ENCODE measurements at places on chromosomes 5 and 9. TPM values are rescaled to one million over a fixed set of nuclear protein-coding genes. Genes with fewer than 3 reads are reported as not detected.

DNA sequence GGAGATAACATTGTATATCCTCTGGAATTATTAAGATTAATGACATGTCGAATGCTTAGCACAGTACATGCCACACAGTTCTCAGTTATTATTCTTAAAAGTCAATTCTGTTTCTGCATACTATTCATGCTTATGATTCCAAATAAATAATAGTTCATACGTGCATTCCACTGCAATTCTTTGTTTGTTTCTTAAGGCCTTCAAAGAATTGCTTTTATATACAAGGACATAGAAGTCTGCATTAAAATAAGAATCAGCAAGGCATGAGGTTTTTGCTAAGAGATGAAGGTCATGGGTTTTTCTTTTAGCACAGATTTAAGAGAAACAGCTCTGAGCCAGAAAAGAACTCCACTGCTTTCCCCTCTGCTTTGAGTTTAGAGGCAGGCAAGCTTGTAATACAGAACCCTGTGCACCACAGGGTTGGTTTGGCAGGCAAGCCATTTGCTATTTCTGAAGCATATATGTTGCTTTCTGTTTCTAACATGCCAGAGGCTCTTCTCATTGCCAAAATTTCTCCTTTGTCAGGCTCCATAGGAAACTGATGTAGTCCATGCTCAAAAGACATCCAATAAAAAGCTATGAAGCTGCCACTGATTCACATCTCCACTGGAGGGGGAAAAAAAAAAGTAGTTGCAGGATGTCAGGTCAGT lies 420.6 kb upstream of the TYRP1 start:
- peak; percentile 55 for DNase-seq
- no peak overlapping the region for H3K27ac ChIP-seq
- H3K36me3 ChIP-seq = no peaks in the 10 kb centered on the region
- H3K27me3 ChIP-seq = no peaks in the 10 kb centered on the region

DNA sequence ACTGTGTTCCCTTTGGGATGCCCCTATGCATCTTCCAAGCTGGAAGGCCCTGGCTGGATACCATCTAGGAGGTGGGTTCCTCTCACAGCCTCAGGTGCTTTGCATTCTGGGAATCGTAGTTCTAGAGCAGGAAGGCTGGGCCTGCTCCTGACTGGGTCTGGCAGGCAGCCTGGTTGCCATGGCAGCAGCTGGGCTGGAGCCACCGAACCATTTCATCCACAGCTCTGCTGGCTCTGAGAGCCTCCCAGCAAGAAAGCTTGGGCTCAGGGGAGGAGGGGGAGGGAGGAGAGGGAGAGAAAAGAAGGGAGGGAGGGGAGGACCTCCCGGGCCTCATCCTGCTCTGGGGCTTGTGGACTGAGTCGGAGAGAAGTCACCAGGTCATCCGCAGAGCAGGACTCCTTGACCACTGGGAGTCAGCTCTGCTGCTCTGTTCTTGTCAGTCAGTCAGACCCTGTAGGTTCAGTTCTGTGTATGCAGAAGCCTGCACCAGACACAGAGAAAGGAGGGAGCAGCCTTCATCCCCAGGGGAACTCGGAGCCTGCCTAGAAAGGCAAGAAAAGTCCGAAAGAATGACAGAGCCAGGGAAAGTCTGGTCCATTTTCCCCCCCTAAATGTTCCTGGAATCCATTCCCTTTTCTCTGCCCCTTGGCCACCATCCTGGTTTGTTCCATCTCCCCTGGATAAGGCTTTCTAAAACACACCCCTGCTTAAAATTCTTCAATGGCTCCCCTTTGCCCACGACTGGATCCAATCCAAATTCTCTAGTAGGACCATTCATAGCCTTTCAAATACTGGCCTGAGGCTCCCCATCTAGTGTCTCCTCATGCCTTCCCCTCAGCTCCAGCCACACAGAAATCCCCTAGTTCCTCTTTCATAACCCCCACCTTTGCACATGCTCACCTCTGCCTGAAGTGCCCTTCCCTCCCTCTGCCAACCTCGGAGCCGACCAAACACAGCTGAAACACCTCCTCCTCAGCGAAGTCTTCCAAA lies 65.4 kb upstream of the ARAP3 start:
- no peaks in the 10 kb centered on the region for H3K27me3 ChIP-seq
- H3K4me3 ChIP-seq = no peak overlapping the region
- H3K27ac ChIP-seq = no peak overlapping the region
- peak; percentile 78 for DNase-seq
- peaks cover 8% of the 10 kb centered on the region for H3K4me1 ChIP-seq

- no peak for DNase-seq
- H3K4me1 ChIP-seq = no peaks in the 10 kb centered on the region
- H3K27me3 ChIP-seq = no peaks in the 10 kb centered on the region
- no peak overlapping the region for H3K27ac ChIP-seq
These were observed 549.1 kb downstream of the MTRR start for GRCh38 chr5:8418049-8418426.

DNA sequence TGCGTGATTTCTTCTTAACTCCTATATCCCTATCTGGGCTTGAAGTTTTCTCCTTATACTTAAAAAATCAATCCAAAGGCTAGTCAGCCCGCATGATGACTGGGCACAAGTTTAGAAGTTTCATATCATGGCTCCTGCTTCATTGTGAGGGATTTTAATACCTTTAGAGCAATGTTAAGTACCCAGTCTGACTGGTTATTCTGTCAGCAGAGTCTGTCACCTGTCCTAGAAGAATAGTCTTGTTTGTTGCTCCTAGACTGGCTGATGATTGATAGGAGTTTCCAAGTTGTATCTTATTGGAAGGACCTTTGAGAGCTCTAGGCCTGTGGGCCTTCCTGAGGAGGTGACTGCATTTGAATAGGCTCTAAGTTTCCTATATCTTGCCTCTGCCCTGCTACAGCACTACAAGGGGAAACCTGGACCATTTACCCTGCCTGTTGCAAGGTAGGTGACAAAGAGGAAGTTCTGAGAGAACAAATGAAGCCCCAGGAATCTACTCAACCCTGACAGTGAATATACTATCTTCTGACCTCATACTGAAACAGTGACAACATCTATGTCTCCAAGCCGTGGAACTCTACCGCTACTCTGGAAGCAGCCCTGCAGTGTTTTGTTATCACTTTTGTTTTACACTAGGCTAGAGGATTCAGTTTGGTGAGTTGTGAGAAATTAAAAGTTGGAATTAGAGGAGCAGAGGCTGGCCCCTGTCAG lies 66.5 kb downstream of the F2RL2 start:
- peaks cover 8% of the 10 kb centered on the region for H3K4me1 ChIP-seq
- H3K27ac ChIP-seq = no peak overlapping the region
- H3K4me3 ChIP-seq = no peak overlapping the region
- no peaks in the 10 kb centered on the region for H3K27me3 ChIP-seq

DNA sequence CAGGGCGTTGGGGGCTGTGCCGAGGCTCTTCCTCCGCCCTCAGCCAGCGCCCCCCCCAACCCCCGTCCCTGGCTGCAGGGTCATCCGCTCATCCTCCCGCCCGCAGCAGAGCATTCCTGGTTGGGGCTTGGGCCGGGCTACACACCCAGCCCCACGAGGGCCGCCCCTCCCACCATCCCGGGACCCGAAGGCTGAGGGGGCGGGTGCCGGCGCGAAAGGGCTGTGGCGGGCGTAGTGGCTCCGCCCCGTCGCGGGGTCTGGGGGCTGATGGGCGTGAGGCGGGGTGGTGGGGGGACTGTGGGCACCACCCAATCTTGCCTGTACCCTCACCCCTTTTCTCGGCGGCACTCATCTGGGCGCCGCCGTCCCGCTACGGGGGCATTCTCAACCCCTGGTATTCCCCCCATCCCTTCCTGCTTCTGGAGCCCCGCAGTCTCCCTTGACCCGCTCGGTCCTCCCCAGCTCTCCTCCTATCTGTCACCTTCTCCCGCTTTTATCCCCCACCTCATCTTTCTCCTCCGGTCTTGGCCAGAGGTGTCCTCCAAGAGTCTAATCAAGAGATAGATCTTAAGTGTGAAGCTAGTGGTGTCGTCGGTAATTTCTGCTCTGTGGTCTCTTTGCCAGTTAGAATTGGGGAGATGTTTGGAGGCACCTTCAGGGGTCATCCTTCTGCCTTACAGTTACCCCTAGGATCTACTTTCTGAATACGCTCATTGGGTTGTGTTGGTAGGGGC lies 1.6 kb downstream of the FER start:
- peak overlapping the region; percentile 65 for H3K4me3 ChIP-seq
- no peak for DNase-seq
- no peaks in the 10 kb centered on the region for H3K4me1 ChIP-seq

- H3K36me3 ChIP-seq = no peaks in the 10 kb centered on the region
- no peak overlapping the region for H3K4me3 ChIP-seq
- no peaks in the 10 kb centered on the region for H3K4me1 ChIP-seq
- no peak overlapping the region for H3K27ac ChIP-seq
These were observed 375.7 kb upstream of the PRR16 start for GRCh38 chr5:120088412-120088811.

GRCh38 chr5:172455511-172456061 lies 1.3 kb upstream of the SH3PXD2B start:
- peak overlapping the region; percentile 86 for H3K4me3 ChIP-seq
- no peak overlapping the region for H3K27ac ChIP-seq
- H3K27me3 ChIP-seq = peaks cover 11% of the 10 kb centered on the region
- no peak for DNase-seq

DNA sequence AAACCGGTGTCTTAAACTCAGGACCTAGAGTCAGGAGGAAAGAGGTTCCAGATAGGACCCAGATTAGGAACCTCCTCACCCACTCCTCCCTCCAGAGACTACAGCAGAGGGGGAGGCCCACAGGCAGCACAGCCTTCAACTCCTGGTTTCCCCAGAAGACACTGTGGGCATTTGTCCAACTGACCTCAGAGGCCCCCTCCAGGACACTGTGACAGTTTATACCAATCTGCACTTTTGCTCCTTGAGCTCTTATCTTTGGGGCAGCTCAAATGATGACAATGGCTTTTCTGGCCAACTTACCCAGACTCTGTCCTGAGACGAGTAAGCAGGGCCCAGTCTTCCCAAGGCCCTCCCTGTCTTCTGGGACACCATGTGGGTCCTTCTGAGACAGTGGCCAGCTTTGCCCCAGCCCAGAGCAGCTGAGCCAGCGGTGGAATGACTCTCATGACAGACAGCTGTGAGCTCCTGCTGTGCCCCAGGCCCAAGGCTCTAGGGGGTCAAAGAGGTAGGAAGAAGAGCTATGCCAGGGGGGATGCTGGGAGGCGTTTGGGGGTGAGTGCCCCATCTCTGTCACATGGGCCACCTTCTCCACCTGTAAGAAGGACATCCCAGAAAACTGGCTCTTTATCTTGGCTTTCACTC lies 14.3 kb downstream of the OR2V2 start:
- H3K27me3 ChIP-seq = no peaks in the 10 kb centered on the region
- no peaks in the 10 kb centered on the region for H3K36me3 ChIP-seq
- H3K4me1 ChIP-seq = no peaks in the 10 kb centered on the region
- no peak overlapping the region for H3K4me3 ChIP-seq

GRCh38 chr5:124747791-124748686 lies 1.6 kb upstream of the ZNF608 start:
- peak overlapping the region; percentile 93 for H3K27ac ChIP-seq
- H3K27me3 ChIP-seq = peaks cover 5% of the 10 kb centered on the region
- no peak for DNase-seq
- peaks cover 13% of the 10 kb centered on the region for H3K4me1 ChIP-seq

- no peak overlapping the region for H3K4me3 ChIP-seq
- no peak for DNase-seq
- no peaks in the 10 kb centered on the region for H3K27me3 ChIP-seq
- H3K27ac ChIP-seq = no peak overlapping the region
These were observed 1048.7 kb upstream of the NUDT12 start for GRCh38 chr5:104611135-104611767.

GRCh38 chr5:133241179-133242092 lies 189.6 kb downstream of the HSPA4 start:
- no peaks in the 10 kb centered on the region for H3K4me1 ChIP-seq
- no peak overlapping the region for H3K4me3 ChIP-seq
- H3K27ac ChIP-seq = no peak overlapping the region
- H3K36me3 ChIP-seq = no peaks in the 10 kb centered on the region
- H3K27me3 ChIP-seq = peaks cover 12% of the 10 kb centered on the region

GRCh38 chr9:2180154-2180553 lies 165.0 kb downstream of the SMARCA2 start:
- H3K27ac ChIP-seq = no peak overlapping the region
- peak; percentile 46 for DNase-seq
- H3K4me1 ChIP-seq = peaks cover 5% of the 10 kb centered on the region
- no peak overlapping the region for H3K4me3 ChIP-seq

DNA sequence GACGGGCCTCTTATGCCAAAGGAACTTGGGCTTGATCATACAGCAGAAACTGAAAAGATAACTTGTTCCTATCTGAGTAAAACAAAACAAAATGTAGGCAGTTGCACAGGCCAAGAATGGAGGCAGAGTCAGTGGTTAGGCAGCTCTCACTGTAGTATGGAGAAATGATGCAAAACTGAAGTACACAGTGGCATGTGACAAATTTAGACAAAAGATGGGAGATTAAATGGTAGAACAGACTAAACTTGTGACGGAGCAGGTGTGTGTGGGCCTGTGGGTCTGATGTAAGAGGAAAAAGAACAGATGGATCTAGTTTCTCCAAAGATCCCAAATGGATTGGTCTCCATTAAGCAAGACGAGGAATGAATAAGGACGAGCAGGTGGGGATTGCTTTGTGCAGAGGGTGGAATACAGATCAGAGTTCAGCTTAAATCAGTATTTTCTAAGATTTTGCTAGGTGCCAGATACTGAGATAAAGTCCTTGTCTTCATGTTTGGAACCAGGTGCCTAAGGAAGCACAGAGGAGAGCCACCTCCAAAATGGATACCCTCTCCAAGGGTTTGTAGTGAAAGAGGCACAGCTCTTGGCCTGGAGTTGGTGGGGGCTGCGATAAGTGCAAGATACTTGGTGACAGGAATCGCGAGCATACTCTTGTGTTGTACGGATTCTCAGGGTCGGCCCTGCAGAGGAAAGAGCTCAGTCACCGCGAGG lies 722 bp upstream of the DCP2 start:
- H3K36me3 ChIP-seq = no peaks in the 10 kb centered on the region
- no peak for DNase-seq
- peaks cover 23% of the 10 kb centered on the region for H3K4me1 ChIP-seq
- no peaks in the 10 kb centered on the region for H3K27me3 ChIP-seq

DNA sequence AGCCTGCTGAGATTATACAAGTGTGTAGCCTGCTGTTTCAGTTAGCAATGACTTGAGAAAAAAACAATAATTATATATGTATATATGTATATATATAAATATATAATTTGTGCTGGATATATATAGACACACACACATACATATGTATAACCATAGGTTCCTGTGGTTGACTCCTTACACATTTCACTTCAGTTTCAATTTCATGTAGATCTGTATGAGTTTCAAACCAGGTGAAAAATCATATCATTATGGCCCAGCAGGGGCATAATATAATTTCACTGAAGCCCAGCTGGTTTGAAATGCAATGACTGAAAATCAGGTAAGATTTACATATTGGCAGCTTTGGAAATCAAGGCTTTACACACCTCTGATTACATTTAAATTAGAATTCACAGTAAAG lies 690.4 kb upstream of the CDH18 start:
- no peak overlapping the region for H3K4me3 ChIP-seq
- no peaks in the 10 kb centered on the region for H3K36me3 ChIP-seq
- H3K27me3 ChIP-seq = no peaks in the 10 kb centered on the region
- no peak overlapping the region for H3K27ac ChIP-seq
- no peaks in the 10 kb centered on the region for H3K4me1 ChIP-seq

- H3K4me3 ChIP-seq = no peak overlapping the region
- no peak overlapping the region for H3K27ac ChIP-seq
- peaks cover 51% of the 10 kb centered on the region for H3K36me3 ChIP-seq
- H3K27me3 ChIP-seq = no peaks in the 10 kb centered on the region
- no peak for DNase-seq
These were observed 52.9 kb upstream of the DHFR start for GRCh38 chr5:80707645-80708044.

ZNG1C gene
- total RNA-seq = 8.0 TPM

EHMT1 gene
- 171 TPM for total RNA-seq

PCDHB3 gene
- not detected for total RNA-seq

PRDM9 gene
- total RNA-seq = not detected

TBC1D13 gene
- total RNA-seq = 14.5 TPM

EPB41L4B gene
- total RNA-seq = 27.5 TPM

MAP1B gene
- 38.9 TPM for total RNA-seq

NR4A3 gene
- total RNA-seq = 2.5 TPM

SLC34A3 gene
- 0.18 TPM for total RNA-seq

REEP2 gene
- not detected for total RNA-seq

Measured in stomach (tissue), 19 donors.